T-helper 2 cell (primary cell): ENCODE measurements at places on chromosomes 3 and 15.

DNA sequence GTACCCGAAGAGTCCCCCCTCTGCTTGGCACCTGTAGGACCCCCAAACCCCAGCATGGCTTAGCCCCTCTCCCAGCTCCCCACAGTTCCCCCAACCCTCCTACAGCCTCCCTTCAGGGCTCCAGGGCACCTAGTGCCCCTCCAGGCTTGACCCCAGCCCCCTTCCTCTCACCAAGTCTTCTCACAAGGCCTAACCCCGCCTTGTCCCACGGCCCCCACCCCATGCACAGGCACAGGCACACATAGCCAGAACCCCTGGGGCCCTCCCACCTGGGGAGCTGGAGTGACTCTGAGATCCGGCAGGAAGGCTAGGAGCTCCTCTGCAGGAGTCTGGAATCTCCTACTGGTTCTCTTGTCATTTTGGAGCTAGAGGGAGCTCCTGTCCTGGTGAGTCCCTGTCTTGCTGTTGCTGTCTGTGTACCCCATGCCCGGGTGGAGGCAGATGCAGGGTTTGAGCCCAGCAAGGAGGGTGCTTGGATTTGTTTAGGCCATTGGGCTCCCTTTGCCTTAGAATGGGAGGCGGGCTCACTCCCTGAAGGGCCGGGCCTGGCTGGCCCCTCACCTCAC lies 39.6 kb downstream of the KLF13 start:
- DNase-seq, result no peak

DNA sequence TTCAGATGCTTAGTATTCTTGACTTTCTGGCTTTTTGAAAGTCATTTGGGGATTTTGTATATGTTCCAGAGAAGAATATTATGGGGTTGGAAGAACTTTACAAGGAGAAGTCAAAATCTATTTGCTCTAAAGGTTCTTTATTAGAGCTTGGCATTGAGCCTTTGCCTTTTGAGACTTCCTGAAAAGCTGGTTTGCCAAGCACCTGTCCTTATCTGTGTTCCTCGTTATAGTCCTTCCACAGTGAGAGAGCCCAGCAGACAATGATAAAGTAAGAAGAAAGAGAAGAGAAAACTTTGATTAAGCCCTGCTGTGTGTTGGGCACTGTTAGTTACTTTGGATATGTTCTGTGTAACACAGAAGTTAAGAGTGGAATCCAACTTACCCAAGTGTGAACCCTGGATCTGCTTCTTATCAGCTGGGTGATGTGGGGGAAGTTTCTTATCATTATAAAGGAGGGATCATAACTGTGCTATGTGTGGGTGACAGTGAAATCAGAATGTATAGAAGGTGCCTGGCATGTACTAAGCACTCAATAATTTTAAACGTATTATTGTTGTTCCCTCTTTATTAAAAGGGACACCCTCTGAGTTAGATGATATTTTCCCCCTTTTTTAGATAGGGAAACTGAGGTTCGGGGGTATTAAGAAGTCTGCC lies 44.3 kb upstream of the POLR2M start:
- no peak for DNase-seq

DNA sequence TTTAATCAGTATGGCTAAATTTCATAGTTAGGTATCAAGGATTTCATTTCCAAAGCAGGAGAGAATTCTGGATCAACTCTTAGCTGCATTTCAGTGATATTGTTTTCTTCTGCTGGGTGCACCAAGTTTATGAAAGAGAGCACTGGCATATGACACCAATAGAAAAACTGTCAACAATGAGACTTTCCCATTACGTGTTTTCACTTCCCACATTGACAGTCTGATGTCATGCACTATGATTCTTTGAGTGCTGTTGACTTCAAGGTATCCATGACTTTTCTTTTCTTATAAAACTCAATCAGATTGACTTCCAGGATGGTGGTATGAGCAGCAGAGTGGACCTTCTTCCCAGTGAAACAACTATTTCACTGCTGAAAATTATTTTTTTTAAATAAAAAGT lies 476.1 kb downstream of the EDEM1 start:
- no peak for DNase-seq

DNA sequence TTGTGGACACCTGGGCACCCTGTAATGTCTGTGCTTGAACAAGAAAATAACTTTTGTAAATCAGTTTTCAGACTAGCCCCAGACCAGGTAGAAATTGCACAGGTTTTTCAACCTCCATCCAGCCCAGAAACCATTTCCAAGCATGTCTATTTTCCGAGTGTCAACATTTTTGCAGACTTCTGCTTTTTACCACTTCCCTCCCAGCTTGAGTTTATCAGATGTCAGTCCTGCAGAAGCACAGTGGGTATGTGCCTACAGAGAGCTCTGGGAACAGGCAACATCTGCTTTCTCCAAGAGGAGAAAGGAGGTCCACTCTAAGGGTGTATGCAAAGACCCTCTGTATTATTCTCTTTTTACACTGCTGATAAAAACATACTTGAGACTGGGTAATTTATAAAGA lies 83.9 kb downstream of the LRRK1 start:
- no peak for DNase-seq

GRCh38 chr3:39318301-39318700 lies 11.2 kb upstream of the CCR8 start:
- DNase-seq, result no peak
